Cardiac fibroblast (primary cell): ENCODE measurements at places on chromosomes 11 and 22.

GRCh38 chr11:84117394-84117793 lies 831.2 kb upstream of the CCDC90B start:
- peak; percentile 2 for DNase-seq

DNA sequence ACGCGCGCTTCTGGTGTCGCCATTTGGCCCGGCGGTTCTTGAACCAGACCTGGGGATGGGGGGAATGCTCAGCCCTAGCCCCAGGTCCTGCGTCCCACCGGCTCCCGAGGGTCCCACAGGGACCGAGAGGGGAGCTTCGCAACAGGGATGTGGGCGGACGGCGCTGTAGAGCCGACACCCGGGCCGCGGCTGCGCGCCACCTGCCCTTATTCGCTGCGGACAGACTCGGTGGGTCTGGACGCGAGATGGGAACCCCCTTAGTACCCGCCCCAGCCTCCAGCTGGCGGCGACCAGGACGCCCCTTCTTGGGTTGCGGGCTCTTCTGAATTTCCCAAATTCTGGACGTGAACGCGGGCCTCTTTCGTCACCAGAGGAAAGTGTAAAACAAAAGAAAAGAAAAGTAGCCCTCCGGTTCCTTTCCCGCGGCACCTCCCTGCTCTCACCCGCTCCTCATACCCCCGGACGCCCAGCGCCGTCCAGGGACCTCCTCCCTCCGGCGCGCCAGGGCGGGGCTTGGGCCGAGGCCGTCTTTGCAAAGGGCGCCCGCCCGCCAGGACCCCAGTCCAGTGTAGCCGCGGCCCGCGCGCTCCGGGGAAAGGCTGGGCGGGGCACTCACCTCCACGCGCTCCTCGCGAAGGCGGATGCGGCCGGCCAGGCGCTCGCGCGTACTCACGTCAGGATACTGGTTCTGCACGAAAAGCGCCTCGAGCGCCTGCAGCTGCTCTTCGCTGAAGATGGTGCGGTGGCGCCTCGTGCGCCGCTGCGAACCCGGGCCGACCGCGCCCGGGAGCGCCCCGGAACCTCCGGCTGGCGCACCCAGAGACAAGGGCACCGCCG lies 827 bp downstream of the GSC2 start:
- DNase-seq: no peak

DNA sequence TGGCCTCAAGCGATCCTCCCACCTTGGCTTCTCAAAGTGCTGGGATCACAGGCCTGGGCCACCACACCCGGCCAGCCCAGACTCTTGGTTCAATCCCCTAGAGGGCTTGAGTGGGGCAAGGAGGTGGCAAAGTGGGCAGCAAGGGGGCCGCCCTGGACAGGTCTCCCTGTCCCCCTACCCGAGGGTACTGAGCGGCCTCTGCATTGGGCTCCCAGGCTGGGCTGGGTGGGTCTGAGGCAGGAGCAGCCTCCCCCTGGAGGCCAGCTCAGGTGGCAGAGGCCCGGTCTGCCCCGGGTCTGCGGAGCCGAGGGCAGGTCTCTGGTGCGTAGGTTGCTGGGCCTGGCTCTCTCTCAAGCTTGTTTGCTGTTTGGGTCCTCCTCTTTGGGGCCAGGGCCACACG lies 22.4 kb upstream of the CCDC188 start:
- no peak for DNase-seq

DNA sequence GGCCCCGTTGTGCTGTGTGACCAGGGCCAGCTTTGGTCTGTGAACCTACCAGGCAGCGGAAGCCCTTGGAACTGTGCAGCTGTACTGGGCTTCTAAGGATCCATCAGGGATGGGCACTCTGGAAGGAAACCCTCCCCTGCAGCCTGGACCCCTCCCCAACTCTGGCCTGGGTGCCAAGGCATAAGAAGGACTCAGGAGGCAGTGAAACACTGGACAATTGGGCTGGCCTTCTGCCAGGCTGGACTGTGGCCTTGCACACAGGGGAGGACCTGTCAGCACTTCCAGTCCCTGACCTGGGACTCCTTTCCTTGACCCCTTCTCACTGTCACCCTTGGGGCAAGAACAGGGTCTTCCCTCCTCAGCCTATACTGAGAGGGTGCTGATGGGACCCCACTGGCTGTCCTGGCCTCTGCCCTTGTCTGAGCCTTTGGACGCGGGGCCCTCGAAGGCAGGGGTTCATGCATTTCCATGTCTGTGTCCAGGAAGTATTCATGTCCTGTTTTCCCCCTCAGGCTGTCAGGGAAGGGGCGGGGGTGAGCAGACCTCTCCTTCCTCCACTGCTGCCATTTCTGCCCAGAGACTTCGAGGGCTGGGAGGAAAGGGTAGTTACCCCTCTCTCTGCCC lies 39.6 kb downstream of the PDE2A start:
- no peak for DNase-seq

- peak; percentile 40 for DNase-seq
These were observed 61.4 kb downstream of the SLC1A2 start for GRCh38 chr11:35357923-35358322.

GRCh38 chr22:16987822-16988221 lies 20.2 kb downstream of the GAB4 start:
- no peak for DNase-seq

- no peak for DNase-seq
These were observed 78.4 kb upstream of the CCDC179 start for GRCh38 chr11:22938691-22939090.

GRCh38 chr11:119937412-119937811 lies 200.5 kb downstream of the TRIM29 start:
- DNase-seq: no peak

GRCh38 chr11:122690801-122691548 lies 35.5 kb downstream of the UBASH3B start:
- peak; percentile 71 for DNase-seq

GRCh38 chr11:80529726-80530125 lies 1088.9 kb upstream of the TENM4 start:
- DNase-seq: no peak

DNA sequence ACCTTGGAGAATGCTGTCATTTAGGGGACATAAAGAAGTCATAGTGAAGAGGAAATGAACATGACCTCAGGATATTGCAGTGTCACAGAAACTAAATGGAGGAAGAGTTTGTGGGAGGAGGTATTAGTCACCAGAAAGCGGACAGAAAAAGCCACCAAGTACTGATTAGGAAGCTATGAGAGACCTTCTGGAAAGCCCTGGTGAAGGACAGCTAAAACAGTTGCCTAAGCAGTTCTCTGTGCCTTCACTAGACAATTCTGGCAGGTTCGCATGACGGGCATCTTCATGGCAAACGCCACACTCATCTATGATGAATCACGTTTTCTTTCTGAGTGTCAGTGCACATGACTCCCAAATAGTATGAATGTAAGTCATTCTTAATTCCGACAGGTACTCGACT lies 325.8 kb downstream of the C11orf87 start:
- DNase-seq: no peak

DNA sequence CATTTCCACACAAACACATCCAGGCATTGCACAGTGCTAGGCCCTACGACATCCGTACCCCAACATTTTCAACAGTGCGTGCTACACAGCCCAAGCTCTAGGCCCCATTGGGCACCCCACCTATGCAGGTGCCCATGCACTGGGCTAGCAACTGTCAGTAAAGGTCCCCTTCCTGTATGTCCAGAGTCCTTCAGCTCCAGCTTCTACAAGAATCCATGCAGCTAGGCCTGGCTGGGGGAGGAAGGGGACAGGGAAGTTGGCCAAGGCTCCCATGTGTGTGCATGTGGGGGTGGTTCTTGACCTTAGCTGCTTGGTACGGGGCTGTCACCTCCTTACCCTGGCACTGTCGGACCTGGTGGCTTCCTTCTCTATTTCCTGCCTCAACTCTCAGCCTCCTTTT lies 1.3 kb downstream of the B3GAT1 start:
- DNase-seq: no peak

DNA sequence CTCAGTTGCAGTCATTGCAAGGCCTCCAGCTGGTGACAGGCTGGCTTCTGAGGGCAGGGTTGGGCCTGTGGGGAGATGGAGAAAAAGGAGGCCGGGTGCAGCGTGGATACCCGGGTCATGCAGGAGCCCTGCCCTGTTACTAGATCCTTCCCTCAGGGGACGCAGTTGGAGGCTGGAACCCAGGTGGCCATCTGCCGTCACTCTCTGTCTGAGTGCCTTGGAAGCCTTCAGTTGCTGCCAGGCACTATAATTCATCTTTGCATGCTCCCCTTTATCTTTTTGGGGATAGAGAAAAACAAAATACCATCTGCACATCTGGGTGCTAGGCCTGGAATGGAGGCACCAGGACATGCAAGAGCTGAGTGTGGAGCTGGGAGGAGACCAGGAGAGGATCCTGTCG lies 82.7 kb downstream of the TP53I11 start:
- DNase-seq: no peak

GRCh38 chr11:100964435-100964834 lies 165.2 kb downstream of the PGR start:
- DNase-seq: peak; percentile 70

GRCh38 chr11:93234602-93235207 lies 36.9 kb upstream of the SLC36A4 start:
- DNase-seq: peak; percentile 83

DNA sequence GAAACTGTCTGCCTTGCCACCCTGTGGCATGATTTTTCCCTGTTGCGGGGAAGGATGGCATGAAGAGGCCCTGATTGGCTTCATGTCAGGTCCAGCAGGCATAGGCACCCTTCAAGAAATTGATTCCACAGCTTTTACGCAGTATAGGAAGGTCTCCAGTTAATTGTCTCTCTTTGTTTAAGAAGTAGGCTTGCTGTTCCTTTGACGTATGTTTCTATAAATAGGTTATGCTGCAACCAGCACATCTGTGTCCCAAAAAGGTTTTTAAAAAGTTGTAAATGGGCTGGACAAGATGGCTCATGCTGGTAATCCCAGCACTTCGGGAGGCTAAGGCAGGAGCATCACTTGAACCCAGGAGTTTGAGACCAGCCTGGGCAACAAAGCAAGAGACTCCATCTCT lies 62.6 kb downstream of the CD6 start:
- DNase-seq: no peak

DNA sequence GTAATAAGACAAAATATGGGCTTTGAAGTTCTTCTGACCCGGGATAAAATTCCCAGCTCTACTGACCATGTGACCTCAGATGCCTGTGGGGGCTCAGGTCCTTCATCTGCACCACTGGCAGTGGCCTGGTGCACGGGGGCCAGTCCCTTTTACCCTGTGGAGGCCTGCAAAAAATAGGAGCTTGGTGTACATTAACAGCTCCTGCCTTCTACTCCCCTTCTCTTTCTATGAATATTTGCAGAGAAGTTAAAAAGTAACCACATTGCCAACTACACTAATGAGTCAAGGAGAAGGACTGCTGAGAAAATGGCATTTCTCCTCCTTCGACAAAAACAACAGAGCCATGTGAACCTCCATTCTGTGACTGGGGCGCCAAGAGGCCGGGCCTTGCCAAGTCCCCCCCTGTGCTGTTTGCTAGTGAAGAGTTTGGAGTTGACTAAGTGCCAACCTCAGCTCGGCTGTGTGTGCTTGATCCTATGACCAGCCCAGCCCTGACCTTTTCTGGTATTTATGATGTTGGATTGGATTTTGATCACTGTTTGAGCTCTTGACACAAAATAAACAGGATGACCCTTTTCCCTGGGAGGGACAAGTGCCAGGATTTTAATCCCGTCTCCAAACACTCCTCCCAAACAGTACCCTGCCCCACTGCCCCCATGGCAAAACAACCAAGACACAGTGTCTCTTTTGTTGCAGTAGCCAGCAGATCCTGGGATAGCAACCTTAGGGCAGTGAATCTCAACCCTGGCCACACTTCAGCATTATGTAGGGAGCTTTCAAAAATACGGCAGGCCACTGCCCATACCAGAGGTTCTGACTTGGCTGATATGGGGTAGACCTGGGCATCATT lies 380.1 kb downstream of the LARGE1 start:
- DNase-seq: peak; percentile 7

GRCh38 chr11:62345861-62346260 lies 8.6 kb downstream of the ASRGL1 start:
- no peak for DNase-seq

DNA sequence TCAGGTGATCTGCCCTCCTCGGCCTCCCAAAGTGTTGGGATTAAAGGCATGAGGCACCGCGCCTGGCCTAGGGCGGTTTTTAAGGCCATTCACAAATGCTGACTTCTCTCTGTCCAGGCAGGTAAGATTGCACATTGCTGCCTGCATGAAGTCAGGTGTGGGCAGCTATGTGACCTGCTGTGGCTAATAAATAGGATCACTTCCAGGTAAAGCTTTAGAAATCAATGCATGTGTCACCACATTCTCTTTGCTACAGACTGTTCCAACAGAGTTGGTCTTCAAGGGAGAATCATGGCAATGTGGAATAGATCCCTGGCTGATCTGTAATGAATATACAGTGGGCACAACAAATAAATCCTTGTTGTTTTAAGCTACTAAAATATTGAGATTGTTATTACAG lies 260.3 kb upstream of the PITPNB start:
- DNase-seq: no peak

DNA sequence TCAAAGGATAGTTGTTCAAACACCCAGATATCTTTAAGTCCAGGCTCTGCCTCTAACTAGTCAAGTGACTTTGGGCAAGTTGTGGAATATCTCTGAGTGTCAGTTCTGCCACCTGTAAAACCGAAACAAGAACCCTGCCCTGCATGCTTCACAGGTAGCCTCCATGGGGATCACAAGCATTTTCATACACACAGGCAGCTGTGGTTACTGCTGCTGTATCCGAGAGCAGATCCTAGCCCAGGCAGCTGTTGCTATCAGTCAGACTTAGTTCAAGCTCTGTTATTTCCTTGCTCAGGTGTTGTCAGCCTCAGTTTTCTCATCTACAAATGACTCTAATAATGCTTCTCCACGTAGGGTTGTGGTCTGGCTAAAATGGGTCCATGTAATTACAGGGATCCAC lies 6.5 kb upstream of the RASD2 start:
- DNase-seq: no peak

GRCh38 chr22:19055801-19056200 lies 66.4 kb downstream of the DGCR2 start:
- no peak for DNase-seq

- DNase-seq: no peak
These were observed 28.5 kb downstream of the ST14 start for GRCh38 chr11:130188047-130188446.

- no peak for DNase-seq
These were observed 3.3 kb downstream of the IL17REL start for GRCh38 chr22:50009251-50009650.

DNA sequence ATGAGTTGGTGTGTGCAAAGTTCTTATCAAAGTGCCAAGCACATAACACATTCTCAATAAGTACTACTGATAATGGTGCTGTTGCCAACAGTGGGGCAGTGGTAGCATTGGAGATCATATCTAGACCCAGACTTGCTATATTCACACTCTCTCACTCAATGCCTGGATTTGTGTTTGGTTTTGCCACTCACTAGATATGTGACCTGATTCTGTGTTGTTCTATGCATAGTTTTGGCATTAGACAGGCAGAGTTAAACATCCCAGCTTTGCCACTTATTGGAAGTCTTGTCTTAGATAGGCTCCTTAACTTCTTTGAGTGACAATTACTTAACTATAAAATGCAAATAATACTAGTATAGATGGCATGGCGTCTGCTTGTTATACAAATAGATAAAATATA lies 642.6 kb upstream of the CCDC179 start:
- no peak for DNase-seq
